Stimulated activated CD8-positive, alpha-beta memory T cell treated with anti-CD3 and anti-CD28 coated beads, Interleukin-4, amount 100 ng/mL, for 1 hour (primary cell): ENCODE measurements at places on chromosomes 16 and 17.

DNA sequence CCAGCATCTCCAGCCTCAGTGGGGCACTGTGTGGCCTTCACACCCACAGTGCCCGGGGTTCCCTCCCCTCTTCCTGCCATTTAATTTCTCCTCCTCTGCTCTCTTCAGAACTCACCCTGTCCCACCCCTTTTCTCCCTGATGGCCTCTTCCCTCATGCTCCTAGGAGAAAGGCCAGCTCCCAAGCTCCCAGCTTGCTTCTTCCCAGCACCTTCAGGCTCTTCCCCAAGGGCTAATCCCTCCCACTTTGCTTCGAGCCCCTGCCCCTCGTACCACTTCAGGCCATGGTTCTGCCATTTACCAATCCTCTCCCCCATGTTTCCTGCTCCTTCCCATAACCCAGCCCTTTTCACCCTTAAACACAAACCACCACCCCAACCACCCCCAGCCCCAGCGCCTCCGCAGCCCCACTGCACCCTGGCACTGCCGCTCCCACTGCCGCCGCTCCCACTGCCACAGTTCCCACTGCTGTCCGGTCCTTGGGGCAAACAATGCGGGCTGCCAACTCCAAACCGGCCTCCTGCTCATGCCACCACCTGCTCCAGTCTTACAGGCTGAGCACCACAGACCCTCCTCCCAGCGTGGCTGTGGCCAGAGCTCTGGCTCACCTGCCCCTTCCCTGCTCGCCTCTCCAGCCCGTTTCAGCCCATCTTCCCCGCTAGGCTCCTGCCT, 28.6 kb downstream of the ADAM11 start:
- DNase-seq = no peak

DNA sequence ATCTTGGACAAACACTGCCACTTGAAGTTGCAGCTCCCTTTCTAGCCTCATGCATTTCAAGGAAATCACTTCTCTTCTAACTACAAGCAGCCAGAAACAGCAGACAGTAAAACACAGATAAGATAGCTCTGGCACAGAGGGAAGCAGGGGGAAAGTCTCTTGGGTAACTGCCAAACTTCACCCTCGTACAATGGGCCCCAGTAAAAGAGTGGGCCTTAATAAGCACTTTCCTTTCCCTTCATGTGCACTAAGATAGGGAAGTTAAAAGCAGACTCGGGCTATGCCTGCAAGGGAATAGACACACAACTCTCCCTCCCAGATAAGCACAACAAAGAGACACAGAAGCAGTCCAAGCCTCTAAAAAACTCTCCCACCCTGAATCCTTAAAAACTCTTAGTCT, 4.2 kb upstream of the KRTAP4-5 start:
- DNase-seq = no peak

DNA sequence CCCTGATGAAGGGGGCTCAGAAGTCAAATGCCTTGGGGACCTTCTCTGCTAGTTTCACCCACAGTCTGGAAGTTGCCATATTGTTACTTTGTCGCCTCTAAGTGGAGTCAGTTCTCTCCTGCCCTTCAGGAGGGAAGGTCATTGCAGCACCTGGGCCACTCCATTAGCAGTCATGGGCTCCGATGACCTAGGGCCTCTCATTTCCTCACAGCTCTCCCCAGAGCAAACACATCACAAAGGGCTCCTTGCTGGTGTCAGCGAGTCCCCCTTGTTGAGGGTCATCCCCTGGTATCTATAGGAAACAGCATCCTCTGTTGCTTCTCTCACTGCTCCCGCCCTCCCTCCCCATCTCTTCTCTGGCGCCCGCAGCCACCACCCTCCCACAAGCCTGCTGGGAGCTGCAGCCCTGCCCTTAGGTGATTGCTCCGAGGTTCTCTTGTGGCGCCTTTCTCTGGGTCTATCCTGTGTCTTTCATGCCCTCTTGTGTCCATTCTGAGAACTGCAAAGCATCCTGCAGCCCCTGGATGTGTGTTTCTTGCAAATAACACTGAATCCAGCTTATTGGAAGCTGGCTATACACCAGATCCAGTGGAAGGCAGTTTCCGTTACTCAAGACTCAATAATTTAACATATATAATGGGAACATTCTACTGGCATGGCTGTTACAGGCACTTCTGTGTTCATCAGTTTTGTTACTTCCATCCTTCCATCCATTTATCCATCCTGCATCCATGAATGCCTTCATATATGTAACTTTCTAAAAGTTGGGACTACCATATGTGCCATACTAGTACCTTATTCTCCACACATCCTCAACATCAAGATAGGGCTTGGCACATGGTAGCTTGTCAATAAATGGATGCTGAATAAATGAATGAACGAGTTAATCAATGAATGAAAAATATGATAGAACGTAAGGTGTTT, 21.2 kb downstream of the PDILT start:
- no peak for DNase-seq

DNA sequence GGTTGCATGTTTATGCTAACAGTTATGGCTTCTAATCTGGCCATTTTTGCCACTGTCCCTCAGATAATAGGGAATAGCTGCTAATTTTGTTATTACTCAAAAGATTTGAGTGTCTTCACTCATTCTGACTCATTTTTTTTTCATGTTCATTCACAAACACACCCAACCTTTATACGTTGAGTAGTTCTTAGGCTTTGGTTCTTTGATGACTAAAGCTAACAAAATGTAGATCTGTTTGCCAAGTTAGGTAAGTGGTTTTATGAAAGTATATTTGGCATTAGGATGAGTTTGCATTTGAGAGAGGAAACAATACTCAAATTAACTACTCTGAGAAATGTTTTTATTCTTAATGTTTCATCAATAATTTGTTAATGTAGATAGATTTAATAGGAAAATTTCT, 3.6 kb downstream of the MAP2K4 start:
- no peak for DNase-seq

GRCh38 chr16:89201439-89202377, 1.4 kb upstream of the SLC22A31 start:
- peak; percentile 52 for DNase-seq
